MV-4-11 (cell line): ENCODE measurements at places on chromosomes 2 and 18.

GRCh38 chr2:210681491-210681890 is 125.1 kb downstream of the CPS1 start:
- no peak for DNase-seq

- no peak for DNase-seq
Observed at GRCh38 chr18:22741318-22741717, 191.8 kb upstream of the RBBP8 start.

- DNase-seq: no peak
Observed at GRCh38 chr2:100040906-100041305, 101.5 kb downstream of the AFF3 start.

GRCh38 chr2:212536817-212537725 is 1.5 kb downstream of the ERBB4 start:
- no peak for DNase-seq

DNA sequence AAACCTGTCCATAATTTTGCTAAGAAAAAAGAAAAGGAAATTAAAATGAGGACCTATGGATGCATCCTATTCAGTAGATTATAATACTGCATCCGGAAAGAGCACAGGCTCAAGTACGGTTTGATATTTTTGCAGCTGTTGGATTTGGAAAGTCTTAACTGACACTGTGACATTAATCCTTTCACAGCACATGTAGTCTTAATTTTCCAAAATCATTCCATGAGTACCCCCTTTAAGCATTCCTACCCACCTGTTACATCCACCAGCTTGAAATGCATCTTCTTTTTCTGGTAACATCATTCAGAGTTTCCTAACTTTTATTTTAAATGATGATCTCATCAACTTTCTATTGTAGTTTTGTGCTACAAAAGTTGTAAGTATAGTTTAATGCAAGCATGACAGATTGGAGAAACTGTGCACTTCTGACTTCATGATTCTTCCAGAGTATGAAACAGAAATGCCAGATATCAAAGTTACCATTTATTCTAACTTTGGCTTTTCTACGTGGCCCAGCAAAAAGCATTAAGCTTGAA is 113.5 kb downstream of the ESCO1 start:
- DNase-seq: no peak

- DNase-seq: no peak
Observed at GRCh38 chr2:126356631-126357030, 299.3 kb upstream of the GYPC start.

DNA sequence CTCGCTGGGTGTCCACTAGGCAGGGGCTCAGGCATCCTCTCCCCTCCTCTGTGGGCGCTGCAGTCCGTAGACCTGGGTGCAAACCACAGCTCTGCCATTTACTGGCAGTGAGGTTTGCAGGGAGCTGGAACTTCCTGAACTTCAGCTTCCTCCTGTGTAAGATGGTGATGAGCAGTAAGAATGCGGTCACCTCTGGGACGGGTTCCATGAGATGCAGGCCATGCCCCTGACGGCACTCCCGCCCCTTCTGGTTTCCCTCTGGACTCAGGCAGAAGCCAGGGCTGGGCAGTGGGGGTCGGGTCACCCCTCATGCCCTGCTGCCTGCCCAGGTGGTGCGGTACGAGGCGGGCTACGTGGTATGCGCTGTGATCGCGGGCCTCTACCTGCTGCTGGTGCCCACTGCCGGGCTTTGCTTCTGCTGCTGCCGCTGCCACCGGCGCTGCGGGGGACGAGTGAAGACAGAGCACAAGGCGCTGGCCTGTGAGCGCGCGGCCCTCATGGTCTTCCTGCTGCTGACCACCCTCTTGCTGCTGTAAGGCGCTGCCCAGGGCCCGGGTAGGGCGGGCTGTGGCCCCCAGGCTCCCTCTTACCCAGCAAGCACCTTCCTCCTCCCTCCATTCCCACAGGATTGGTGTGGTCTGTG is 1.5 kb downstream of the PROM2 start:
- no peak for DNase-seq

DNA sequence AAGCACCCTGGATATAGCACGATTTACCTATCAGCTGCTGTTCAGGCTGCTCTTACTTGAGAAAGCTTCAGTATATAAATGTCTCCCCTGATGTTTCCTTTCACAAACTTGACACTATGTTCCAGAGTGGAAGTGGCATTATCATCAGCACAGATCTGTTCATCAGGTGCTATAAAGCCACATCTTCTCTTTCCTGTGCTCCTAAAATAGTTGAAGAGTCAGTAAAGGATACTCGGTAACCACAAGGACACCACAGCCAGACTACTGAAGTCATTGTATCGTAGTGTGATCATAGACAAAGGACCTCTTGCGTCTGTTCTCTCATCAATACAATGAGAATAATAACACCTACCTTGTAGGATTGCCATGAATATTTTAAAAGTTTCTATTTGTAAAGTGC is 841.0 kb upstream of the CELF4 start:
- no peak for DNase-seq

DNA sequence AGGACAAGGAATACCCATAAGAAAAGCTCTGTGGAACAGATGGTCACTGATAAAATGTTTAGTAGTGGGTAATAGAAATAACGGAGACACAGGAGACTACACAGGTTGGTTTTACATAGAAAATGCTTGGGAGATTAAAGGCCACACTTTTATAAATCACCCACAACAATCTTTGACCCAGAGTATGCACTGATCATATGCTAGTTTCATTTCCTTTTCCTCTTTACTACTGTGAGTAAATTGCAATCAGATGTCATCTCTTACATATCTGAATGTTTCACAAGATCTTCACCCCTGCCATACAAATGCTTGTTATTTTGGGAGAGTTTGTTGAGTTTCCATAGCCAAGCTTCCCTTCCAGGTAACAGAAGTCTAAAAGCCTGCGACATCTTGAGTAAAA is 978.4 kb upstream of the KLHL29 start:
- peak; percentile 73 for DNase-seq

DNA sequence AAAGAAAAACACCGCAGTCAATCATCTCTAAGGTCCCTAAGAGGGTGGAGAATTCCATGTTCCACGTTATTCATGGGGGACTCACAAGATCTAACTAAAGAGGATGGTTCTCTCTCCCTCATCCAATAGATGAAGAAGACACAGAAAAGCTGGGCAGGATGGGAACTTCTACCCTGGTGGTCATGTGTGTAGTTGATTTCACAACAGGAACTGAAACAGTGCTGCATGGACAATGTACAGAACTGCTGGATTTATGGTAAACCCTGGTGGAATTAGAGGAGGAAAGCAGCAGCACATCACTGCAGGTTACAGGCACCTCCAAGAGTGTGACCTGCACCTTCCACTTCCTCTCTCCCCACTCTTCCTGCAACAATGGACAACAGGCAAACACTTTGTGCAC is 31.4 kb downstream of the FECH start:
- peak; percentile 79 for DNase-seq
